Activated CD8-positive, alpha-beta T cell treated with anti-CD3 and anti-CD28 coated beads for 36 hours (primary cell): ENCODE measurements at places on chromosomes 3 and 15. TPM values are rescaled to one million over a fixed set of nuclear protein-coding genes. Genes with fewer than 3 reads are reported as not detected.
A peak's percentile ranks its signal among the peaks of the same experiment; 100 is the strongest.

The FANCD2OS gene
- not detected for total RNA-seq

DNA sequence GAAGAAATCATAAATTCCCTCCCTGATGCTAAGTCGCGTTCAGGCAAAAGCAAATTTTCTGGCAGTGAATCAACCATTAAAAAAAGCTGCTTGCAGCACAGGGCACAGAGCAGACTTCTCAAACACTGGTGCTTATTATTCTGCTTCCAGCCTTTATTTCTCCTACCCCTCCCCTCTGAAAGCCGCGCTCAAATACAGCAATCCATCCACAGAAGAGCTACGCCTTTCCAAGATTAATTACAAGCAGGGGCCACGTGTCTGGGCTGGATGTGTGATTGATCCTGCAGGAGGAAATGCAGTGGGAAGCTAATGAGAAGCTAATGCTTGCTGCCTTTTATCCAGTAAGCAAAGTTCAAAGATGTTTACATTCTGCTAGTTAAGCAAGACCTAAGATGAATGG lies 134.9 kb upstream of the TOPAZ1 start:
- H3K36me3 ChIP-seq: no peaks in the 10 kb centered on the region
- H3K27me3 ChIP-seq: peaks cover 23% of the 10 kb centered on the region
- H3K27ac ChIP-seq: no peak overlapping the region
- peaks cover 17% of the 10 kb centered on the region for H3K4me1 ChIP-seq

- no peak for DNase-seq
- H3K4me1 ChIP-seq: no peaks in the 10 kb centered on the region
- H3K27me3 ChIP-seq: no peaks in the 10 kb centered on the region
- H3K27ac ChIP-seq: no peak overlapping the region
- H3K36me3 ChIP-seq: no peaks in the 10 kb centered on the region
- H3K4me3 ChIP-seq: no peak overlapping the region
Observed at GRCh38 chr15:98138910-98139309, 178.4 kb downstream of the ARRDC4 start.

GRCh38 chr3:10753964-10754363 lies 62.1 kb upstream of the SLC6A11 start:
- peaks cover 3% of the 10 kb centered on the region for H3K4me1 ChIP-seq
- H3K36me3 ChIP-seq: no peaks in the 10 kb centered on the region
- no peak overlapping the region for H3K27ac ChIP-seq

DNA sequence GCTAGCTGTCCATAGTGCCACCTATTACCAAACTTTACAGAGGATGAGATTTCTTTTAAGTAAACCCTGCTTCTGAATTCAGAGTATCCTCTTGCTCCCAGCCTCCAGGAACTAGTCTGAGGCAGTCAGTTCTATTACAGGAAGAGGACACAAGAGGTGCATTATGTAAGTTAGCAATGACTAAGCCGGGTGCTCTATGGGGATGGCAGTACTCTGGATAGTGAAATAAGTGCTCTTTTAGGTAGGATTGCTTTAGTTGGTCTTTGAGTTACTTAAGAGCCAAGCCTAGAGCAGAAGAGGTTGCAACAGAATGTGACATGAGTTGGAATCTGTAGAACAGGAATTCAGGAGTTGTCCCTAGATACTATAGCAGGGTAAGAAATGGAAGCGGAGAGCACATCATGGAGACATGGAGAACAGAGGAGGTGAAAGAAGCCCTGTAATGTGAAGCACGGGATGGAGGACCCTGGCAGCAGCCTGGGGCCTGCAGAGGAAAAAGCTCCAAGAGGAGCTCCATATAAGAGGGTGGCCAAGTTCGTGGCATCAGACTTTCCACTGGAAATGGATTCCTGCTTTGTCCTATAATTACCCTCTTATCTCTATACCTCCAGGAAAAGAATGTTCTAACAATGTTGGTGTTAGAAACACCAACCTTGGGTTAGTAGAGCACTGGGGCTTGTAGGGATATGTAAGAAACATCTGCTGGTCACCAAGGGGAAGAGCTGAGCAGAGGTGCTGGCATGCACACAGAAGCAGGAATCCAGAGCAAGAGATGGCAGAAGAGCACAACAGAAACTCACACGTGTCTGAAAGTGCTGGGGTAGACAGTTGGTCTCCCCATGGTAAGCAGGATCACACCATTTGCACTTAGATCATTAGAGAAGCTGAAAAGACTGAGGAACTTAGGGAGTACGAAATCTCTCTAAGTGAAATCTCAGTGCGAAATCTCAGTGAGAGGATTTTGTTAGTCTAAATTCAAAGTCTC lies 851.1 kb downstream of the FHIT start:
- no peak for DNase-seq
- no peaks in the 10 kb centered on the region for H3K36me3 ChIP-seq
- H3K4me3 ChIP-seq: no peak overlapping the region
- no peak overlapping the region for H3K27ac ChIP-seq

- H3K4me1 ChIP-seq: peaks cover 3% of the 10 kb centered on the region
- no peak overlapping the region for H3K27ac ChIP-seq
- DNase-seq: peak; percentile 23
- H3K36me3 ChIP-seq: peaks cover 17% of the 10 kb centered on the region
Observed at GRCh38 chr15:57165992-57166391, 210.3 kb upstream of the CGNL1 start.

The SUSD5 gene
- total RNA-seq: not detected
